Stimulated activated CD4-positive, alpha-beta T cell treated with anti-CD3 and anti-CD28 coated beads, Interleukin-1b, Interleukin-23, amount 100 ng/mL, for 1 hour (primary cell): ENCODE measurements at places on chromosomes 11 and 22.

- DNase-seq = no peak
These were observed 117.5 kb downstream of the WNT7B start for GRCh38 chr22:45859231-45860161.

- DNase-seq = no peak
These were observed 988.1 kb downstream of the NTM start for GRCh38 chr11:132358573-132358953.

DNA sequence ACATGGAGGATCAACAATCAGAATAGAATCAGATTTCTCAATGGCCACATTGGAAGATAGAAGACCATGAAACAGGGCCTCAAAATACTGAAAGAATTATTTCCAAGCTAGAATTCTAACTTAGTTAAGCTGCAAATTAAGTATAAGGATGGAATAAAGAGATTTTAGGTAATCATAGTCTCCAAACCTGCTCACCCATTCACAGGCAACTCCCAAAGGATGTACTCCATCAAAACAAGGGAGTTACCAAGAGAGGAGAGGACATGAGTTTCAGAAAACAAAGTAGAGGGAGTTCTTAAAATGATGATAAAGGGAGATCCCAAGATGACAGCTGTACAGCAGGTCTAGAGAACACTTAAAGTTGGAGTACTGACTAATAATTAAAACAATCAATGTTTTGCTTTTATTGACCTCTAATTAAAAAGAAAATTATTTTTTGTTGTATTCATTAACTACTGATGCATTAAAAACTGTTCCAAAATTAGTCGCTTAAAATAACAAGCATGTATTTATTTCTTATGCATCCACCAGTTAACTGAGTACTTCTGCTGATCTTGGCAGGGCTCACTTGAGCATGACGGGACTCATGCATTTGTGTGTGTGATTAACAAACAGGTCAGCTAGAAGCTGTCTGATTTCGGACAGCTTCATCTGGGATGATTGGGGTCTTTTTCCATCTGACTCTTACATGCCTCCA, 95.6 kb downstream of the CD44 start:
- DNase-seq = no peak

GRCh38 chr22:46561435-46561905, 24.1 kb upstream of the CELSR1 start:
- no peak for DNase-seq

DNA sequence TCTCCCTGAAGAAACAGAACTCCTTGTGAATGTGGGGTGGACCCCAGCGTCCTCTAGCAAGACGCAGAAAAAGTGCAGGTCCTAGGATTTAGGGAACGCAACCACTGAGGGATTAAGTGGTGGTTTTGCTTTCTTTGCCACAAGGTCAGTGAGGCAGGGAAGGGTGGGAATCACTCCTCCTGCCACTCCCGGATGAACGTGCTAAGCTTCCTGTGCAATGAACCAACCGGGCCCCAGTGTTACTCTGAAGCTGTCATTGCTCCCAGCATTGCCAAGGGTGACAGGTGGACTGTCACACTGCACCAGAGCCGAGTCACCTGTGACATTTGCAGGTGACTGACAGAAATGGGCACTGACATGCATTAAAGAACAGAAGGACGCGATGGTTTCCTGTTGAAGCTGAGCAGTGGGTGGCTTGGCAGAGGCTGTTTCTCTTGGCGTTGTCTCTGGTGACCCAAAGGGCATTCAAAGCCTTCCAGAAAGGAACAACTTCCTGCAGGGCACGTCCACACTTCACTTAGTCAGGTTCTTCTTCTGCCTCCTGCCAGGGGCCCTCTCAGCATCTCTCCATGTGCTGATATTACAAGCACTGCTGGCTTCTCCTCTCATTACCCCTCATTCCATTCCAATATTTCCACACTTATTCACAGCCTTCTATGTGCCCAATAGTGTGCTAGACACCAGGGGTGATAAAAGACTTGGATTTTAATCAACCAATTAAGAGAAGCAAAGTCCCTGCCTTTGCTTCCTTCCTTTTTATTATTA, 9.7 kb downstream of the KIRREL3 start:
- DNase-seq = no peak

DNA sequence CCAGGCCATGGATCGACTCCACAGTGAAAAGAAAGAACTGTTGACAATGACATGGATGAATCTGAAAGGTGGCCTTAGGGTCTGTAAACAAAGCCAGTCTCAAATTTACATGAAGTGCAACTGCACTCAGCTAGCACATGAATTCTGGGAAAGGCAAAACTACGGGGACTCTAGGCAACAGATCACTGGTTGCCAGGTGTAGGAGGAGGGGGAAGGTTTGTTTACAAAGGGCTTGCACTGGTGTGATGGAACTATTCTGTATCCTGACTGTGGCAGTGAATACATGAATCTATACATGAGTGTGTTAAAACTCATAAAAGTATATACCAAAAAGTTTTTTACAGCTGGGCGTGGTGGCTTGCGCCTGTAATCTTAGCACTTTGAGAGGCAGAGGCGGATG, 27.3 kb downstream of the ALX4 start:
- DNase-seq = no peak

DNA sequence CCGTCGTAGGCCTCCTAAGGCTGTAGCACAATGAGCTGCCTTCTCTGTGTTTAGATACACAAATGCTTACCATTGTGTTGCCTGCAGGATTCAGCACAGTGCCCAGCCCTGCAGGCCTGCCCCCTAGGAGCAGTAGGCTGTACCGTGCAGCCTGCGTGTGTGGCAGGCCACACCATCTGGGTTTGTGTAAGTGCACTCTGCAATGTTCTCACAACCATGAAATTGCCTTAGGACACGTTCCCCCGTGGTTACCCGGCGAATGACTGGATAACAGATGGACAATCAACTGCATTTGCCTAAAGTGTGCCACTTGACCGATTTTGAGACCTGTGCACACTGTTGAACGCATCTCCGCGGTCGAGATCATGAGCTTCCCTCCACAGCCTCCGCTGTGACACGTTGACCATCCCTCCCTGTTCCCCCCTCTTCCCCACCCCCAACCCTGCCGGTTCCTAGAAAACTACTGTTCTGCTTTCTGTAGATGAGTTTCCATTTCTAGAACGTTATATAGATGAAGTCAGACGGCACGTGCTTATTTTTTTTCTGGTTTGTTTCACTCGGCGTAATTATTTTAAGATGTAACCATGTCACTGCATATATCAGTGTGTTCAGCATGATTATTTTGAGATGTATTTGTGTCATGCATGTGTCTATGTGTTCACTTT, 22.2 kb upstream of the CTSD start:
- DNase-seq = no peak

GRCh38 chr22:44740307-44740706, 12.1 kb upstream of the ARHGAP8 start:
- DNase-seq = no peak

DNA sequence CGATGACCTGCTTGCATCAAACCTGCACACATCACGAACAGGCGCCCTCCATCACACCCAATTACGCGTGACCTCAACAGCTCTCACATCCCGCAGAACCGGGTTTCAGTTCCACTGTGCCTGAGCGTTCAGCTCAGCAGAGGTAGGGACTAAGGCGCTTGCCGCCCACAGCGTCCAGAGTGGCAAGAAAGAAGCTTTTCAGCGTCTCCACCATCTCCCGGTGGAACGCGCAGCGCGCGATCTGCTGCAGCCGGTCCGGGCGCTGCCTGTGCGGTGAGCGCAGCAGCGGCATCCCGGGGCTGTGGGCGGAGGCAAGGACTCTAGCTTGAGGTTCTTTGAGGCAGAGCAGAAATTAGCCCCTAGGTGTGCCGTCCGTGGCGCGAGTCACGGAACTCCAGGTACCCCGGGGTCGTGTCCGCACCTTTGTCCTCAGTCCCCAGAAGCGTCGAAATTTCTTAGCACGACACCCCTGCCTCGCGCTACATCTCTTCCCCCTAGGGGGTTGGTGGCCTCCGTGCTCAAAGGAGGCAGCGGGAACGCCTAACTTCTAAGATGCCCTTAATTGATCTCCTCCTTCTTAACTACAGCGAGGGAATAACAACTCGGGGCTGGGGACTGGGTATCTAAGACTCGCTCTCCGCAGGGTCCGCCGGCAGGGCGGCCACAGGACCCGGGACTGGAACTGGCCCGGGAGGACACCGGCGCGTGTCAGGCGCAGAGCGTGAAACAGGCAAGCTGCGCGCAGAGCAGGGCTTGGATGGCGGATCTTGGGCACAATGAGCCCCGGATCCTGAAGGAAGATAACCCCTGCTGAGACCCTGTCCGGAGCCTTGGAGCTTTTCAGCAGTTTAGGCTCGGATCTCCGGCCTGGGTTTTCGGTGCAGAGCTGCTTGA, 1.7 kb upstream of the CALCA start:
- DNase-seq = no peak

- no peak for DNase-seq
These were observed 53.2 kb downstream of the SHISAL1 start for GRCh38 chr22:44259366-44260215.

GRCh38 chr11:2459796-2460531, 15.2 kb downstream of the KCNQ1 start:
- no peak for DNase-seq

DNA sequence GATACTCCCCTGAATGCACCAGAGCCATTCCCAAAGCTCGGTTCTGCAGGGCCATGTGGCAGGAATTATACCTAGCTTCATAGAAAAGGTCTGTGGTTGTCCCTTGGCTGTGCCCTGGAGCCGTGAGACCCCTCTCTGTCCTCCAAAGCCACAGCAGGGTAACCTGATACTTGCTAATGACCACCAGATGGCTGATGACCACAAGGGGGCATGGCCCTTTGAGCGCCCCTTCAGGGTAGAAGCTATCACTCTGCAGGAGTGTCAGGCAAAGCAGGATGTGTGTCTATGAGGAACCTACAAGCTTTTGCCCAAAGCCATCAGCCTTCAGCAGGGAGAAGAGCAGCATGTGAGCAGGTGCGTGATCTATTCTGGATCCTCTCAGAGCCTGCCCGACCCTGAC, 95.3 kb downstream of the NTM start:
- DNase-seq = no peak

- DNase-seq = no peak
These were observed 6.5 kb upstream of the CYB5R3 start for GRCh38 chr22:42655693-42656092.

DNA sequence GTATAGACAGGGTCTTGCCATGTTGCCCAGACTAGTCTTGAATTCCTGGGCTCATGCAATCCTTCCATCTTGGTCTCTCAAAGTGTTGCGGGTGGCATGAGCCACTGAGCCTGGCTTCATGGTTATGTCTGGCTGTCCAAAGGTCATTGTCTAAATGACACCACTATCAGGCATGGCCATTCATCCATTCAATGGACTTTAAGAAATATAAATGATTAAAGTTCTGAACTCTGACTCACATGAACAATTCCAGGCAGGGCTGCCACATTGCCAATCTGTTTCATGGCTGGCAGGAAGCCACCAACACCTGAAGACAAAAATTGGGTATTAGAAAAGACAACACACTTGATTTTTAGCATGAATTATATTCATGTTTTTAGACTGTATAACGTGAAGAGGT, 4.1 kb downstream of the RTCB start:
- no peak for DNase-seq

GRCh38 chr11:46485856-46486443, 94.4 kb upstream of the CHRM4 start:
- no peak for DNase-seq

DNA sequence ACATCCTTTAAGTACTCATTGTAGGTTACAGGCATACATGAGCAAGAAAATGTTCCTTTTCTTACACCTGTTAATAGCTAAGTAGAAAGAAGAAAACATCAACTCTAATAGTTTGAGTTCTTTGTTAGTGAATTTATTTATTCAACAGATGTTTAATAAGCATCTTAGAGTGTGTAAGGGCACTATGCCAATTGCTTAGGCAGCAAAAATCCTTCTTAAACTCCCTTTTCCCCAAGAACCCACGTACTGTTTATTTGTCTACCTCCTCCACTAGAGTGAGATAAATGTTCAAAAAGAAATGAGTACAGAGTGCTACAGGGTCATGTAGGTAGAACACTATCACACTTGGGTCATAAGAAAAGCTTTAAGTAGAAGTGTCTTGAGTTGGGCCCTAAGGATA, 131.4 kb downstream of the CD44 start:
- DNase-seq = no peak

GRCh38 chr11:10716122-10716521, 22.6 kb upstream of the IRAG1 start:
- no peak for DNase-seq

- DNase-seq = no peak
These were observed at the start of gene ELF5 for GRCh38 chr11:34513682-34514449. Gene ELF5 (minus strand): TSS chr11:34513794. CDS start chr11:34505749, 8,045 bp downstream.

- no peak for DNase-seq
These were observed 8.9 kb downstream of the TRPM5 start for GRCh38 chr11:2435288-2436012.

DNA sequence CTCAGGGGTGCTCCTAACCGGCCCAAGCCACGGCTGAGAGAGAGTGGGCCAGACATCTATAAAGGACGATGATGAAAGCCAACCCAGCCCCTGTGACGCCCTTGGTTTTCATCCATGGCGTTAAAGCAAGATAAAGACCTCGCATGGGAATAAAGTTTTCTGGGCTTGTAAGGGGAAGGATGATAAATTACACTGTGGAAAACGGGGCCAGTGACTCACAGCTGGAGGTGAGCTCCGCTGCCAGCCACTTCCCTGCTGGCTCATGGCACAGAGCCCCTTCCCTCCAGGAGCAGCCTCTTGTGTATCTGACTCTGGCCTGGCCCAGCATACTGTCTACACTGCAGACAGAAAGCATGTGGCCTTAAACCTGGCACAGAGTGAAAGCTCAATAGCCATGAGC, 503.2 kb upstream of the B3GAT1 start:
- DNase-seq = no peak

DNA sequence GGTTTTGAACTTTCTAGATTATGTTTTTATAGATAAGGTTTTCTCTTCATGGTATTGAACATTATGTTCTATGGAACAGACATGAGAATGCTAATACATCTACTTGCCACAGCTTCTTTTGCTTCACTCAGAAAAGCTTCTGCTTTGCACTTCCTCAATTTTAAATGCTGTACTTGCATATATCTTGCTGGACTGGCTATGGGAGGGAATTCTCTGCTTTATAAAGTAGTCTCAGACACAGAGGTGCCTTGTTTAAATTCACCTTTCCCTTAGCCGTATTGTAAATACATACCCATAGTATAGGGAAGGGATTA, 173.9 kb downstream of the DDX10 start:
- no peak for DNase-seq

DNA sequence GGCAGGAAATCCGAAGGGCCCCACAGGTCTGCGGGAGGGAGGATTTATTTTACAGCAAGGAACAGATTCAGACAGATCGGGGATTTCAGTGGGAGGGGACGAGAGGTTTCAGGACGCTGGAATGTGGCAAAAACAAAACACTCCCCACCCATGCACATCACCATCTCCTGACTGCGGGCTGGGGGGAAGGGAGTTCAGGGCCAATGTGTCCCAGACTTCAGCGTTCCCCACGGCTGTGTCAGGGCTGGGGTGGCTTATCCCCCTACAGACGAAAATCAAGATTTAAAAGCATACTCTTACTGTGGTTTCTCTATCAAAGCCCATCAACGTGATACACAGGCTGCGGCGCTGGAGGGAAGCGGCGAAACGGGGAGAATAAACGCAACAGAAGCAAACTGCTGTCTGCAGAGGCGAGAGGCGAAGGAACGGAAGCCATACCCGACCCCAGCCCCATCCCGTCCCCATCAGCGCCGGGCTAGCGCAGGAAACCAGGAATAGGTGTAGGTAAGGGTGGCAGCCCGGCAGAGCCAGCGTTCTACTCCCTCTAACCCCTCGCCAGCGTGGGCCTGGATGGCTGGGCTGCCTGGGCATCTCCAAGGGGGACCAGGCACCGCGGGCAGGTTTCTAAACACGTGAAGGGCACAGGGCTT, 2.7 kb downstream of the TENM4 start:
- DNase-seq = no peak
